HS-5 (cell line): ENCODE measurements at places on chromosomes 2 and 18.

DNA sequence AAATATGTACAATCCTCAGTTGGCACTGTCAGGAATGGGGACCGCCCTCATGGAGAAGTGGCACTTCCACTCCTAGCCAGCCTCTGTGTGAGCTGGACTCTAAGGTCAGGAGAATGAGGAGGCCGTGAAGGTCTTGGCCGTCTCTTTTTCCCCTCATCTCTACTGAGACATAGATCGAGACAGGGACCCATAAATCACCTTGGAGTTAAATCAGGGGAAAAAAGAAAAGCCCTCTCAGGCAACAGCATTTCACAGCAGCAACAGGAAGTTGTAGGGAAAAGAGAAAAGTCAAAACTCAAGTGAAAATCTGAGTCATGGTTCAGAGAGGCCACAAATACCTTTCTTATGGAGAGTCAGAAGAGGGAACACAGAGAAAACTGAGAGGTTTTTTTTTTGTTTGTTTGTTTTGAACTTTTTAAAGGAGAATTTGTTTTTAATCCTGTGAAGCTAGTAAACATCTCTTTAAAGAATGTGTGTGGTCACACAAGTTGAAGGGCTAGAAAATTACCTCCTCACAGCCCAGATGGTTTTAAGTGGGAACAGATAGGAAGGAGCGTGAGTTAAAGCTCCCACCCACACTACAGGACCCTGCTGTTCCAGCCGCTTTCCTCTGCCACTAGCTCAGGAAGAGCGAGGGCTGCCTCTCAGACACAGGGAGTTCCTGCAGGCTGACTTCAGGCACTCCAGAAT is 30.6 kb upstream of the CYP1B1 start:
- peak; percentile 22 for DNase-seq

DNA sequence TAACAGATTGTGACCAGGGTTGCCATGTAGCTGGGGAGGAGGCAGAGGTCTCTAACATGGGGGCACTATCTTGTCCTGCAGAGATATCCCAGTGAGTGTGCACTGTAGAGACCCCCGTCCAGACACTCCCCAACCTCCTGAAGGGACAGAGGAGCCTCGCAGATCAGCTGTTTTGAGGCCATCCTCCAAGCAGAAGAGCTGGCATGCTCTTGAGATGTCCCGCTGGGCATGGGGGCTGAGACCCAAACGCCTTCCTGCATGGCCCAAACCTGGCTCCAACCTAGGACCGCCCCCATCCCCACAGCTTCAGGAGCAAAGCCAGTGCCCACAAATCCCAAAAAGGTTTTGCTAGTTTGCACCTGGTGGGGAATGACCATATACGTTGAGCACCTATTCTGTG is 2.7 kb upstream of the SLC66A3 start:
- no peak for DNase-seq

DNA sequence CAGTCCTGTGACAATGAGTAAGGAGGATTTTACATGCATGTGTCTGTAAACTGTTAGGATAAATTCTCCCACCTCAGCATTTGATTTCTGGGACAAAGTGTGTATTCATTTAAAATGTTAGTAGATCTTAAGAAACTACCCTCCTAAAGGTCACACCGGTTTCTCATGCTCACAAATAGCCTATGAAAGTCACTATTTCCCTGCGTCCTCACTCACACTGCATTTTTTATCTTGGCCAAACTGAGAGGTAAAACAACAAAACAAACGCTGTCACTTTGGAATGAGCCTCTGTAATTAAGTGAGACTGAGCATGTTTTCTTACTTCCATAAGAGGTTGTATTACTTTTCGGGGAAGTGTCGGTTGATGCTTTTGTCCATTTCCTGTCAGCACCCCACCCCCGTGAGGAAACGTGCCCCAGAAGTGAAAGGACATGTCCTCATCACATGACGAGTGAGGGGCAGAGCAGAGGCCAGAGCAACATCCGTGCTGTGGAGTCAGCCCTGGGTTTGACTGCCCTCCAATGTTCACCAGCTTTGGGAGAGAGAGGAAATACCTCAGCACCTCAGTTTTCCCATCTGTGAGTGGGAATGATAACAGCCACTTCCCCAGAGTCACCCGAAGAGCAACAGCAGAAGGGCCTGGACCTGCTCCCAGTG is 3.1 kb downstream of the GYPC start:
- no peak for DNase-seq

DNA sequence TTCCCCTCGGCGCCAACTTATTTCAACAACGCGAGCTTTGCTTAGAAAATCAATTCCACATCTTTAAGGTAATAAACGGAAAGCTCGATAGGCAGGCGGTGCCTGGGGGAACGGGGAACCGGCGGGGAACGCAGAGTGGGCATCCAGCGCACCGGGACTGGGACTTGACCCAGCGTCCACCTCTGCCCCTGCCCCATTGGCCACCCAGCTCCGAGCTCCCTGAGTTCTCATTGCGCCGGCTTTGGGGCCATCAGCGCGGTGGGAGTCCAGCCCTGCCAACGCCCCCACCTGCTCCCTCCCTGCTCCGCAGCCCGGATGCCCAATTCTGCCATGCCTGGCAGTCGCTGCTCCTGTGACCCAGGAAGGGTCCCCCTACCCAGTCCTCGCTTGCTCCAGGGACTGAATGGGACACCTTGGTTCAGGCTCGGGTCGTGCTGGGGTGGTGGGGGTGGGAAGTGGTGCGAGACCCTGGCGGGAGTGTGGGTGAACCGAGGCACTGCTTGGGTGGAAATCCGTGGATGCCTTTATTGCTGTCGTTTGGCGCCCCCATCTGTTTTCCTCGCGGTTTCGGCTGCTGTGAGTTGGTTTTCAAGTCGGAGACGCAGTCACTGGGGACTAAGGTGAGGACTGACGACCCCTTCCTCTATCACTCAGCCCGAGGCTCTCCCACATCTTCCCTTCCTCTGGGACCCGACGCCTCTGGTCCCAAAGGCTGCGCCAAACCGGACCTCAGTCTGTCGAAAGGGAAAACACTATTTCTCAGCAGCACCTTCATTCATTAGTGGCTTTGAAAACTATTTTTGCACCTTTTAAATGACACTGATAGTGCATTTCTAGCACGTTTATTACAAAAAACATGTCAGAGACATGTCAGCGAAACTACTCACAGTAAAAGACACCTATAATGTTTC is 2.4 kb upstream of the EVX2 start:
- DNase-seq, result no peak

DNA sequence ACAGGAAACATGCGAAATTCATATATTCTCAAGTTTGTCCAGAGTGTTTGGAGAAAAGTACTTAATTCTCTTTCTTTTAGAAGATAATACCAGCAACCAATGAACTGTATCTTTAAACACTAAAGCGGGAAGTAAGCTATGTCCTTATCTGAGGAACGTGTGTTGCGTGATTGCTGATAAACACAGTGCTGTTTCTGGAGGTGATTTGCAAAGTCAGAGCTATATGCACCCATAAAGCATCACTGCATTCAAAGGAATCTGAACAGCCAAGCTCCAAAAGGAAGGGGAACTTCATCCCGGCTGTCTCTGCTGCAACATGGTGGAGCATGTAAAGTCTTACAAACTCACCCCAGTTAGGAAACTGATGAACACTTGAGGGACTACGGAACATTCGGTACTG is 271.7 kb upstream of the FN1 start:
- no peak for DNase-seq

GRCh38 chr2:159030674-159031380 is 62.4 kb downstream of the TANC1 start:
- peak; percentile 62 for DNase-seq

DNA sequence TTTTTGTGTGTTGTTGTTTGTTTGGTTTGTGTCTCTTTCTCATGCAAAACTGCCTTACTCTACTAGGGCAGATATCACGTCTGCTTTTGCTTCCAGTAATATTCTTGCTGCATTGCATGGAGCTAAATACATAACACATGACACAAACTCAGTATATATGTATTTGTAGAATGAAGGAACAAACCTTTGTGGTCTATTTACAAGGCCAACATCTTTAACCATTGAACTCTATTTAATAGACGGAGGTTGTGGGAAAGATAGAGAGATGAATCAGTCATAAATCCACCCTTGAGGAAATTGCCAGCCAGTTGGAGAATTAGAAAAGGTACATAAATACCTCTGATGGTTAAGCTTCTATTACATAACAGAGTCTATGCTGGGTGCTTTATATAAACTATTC is 26.0 kb upstream of the IL1RL1 start:
- DNase-seq, result no peak

DNA sequence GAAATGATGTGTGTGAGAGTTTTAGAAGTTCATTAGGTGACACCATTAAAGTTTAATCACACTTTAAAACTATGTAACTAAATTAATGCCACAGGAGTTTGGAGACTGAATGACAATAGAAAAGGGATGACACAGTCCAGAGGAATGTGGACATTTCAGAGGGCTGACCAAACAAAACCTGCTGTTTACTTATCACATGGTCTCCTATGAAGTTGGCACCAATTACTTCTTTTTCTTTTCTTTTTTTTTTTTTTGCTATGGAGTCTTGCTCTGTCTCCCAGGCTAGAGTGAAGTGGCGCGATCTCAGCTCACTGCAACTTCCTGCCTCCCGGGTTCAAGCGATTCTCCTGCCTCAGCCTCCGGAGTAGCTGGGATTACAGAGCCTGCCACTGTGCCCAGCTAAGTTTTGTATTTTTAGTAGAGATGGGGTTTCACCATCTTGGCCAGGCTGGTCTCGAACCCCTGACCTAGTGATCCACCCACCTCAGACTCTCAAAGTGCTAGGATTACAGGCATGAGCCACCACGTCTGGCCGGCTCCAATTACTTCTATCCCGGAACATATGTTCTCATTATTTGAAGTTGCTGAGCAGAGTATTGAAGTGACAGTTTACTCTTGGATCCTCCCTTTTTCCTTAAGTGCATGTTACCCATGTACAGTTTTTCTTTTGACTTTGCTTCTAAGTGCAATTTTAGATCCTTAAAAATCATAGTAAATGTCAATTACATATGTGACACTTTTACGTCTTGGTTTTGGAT is 4.3 kb downstream of the AGPS start:
- no peak for DNase-seq

- no peak for DNase-seq
These were observed 75.5 kb downstream of the SLC39A10 start for GRCh38 chr2:195732574-195732973.

GRCh38 chr18:63257453-63257852 is 62.1 kb downstream of the BCL2 start:
- DNase-seq, result no peak

- no peak for DNase-seq
These were observed 235.5 kb downstream of the CMPK2 start for GRCh38 chr2:6630209-6630608.

- no peak for DNase-seq
These were observed 189.3 kb downstream of the CLIP4 start for GRCh38 chr2:29304399-29305060.

GRCh38 chr18:56210520-56210919 is 427.9 kb downstream of the TXNL1 start:
- DNase-seq, result no peak

DNA sequence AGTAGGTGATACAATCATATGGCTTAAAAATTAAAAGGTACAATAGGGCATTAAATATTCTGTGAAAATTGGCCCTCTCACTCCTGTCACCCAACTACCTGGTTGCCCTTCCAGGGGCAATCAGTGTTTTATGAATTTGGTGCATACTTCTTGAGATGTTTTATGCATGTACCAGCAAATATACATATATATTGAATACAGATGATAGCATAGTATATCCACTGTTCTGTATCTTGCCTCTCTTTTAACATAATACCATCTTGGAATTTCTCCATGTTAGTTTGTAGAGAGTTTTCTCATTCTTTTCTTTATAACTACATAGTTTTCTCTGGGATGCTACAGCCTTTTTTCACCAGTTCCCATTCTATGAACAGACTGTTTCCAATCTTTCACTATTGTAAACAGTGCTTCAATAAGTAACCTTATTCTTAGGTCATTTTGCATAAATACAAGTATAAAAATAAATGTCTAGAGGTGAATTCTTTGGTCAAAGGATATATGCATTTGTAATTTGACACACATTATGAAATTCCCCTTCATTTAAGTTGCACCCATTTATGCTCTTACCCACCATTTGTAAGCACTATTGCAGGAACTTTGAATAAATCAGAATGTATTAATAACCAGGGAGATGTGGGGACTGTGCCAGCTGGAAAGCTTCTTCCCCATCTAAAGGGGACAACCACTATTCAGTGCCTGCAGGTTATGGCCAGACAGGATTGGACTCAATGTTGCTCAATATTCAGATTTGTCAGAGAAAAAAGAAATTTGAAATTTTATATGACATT is 225.4 kb downstream of the STK39 start:
- no peak for DNase-seq
